Thyroid gland (tissue), 4 donors: ENCODE measurements at places on chromosomes 2 and 18. TPM values are rescaled to one million over a fixed set of nuclear protein-coding genes. Genes with fewer than 3 reads are reported as not detected.

CRIM1 gene
- 68.1 TPM for total RNA-seq

GTF2A1L gene
- total RNA-seq, result not detected

FTCDNL1 gene
- total RNA-seq, result 20.9 TPM

SH3RF3 gene
- 2.1 TPM for total RNA-seq

C1GALT1C1L gene
- 1.8 TPM for total RNA-seq

CLEC4F gene
- not detected for total RNA-seq

- DNase-seq, result no peak
These were observed 10.1 kb upstream of the LCLAT1 start for GRCh38 chr2:30436859-30437435.

- DNase-seq, result no peak
These were observed 234.6 kb upstream of the FANCL start for GRCh38 chr2:58475756-58476155.

DNA sequence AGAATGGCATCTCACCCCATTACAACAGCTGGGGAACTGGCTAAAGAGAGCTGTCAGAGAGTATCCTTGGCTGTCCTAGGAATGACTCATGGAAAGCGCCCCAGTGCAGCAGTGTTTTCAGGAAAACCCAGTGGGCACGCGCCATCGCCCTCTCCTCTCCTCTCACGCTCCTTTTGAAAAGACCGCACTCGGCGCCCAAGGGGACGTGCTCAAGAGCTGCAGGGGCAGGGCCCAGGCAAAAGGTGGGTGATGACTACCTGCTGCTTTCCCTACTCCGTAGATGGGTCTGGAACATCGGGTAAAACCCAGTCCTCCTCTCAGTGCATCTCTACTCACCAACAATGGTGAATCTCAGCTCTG is 68.1 kb downstream of the EMILIN2 start:
- no peak for DNase-seq

DNA sequence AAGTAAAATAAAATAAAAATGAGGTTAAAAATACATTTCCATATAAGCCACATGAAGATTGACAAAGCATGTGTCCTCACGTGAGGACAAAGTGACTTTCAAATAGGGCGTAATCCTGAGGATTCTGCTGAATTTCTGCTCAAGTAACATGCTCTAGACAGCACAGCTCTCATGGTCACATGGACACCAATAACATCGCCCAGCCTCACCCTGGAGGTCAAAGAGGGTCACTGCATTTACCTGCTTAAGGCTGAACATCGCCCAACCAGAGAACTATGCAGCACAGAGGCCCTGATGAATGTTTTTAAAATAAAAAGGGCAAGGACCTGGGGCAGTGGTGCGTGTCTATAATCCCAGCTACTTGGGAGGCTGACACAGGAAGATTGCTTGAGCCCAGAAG is 30.2 kb downstream of the TGFBRAP1 start:
- DNase-seq, result peak; percentile 15

DNA sequence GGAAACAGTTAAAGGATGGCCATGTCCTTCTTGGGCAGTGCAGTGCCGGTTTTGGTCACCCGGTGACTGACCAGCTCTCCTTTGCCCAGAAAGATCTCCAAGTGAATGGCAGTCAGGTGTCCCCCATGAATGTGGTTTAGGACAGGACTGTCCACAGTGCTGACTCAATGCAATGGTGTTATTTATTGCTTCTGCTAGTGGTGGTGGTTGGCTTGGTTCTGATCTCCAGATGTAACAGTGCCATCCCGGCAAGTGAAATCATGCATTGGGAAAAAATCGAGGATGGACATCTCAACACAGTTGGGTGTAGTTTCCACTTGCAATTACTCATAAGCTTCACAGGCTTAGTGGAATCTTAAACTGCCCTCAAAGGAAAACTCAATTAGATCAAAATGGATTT is 81.9 kb downstream of the TGOLN2 start:
- DNase-seq, result no peak

DNA sequence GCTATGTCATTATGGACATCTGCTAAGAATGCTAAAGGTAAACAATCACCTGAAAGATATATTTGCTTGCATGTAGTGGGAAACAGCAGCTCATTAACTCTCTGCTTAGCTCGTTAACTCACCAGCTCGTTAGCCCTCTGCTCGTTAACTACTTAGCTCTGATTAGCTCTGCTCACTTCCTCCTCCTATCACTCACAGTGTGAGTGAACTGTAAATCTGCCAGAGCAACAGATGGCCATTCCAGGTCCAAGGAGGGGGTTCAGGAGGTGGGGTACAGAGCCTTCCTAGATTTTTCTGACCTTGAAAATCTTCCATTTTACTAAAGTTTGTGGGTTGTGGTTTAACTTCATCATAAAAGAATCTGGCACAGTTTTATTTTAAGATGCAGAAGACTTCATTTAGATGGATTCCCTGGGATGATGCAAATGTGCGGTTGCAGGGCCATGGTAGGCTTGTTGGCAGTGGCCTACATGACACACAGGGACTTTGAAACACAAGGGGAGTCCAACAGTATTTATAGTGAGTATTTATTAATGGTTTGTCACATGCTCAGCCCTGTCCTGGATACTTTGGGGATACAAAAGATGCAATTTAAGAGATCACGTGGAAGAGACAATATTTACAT is 1633.7 kb upstream of the CELF4 start:
- DNase-seq, result no peak

GRCh38 chr2:180763263-180763989 is 217.0 kb upstream of the UBE2E3 start:
- no peak for DNase-seq

GRCh38 chr2:121184248-121184862 is 100.6 kb downstream of the TFCP2L1 start:
- DNase-seq, result no peak
